A549 treated with RU486 at 1 μM for 4 hours (cell line): ENCODE measurements at places on chromosomes 3 and 15. TPM values are rescaled to one million over a fixed set of nuclear protein-coding genes. Genes with fewer than 3 reads are reported as not detected.

The SGO1 gene
- total RNA-seq: 12.0 to 19.5 TPM (median 15.9 TPM) in 5 replicates

The ISG20 gene
- 33.2 to 45.0 TPM (median 38.8 TPM) in 5 replicates for total RNA-seq

The CFAP100 gene
- not detected in 5 replicates for total RNA-seq

The PLCL2 gene
- 5.4 to 8.1 TPM (median 6.1 TPM) in 5 replicates for total RNA-seq

The MCF2L2 gene
- total RNA-seq: 0.08 to 0.26 TPM (median 0.17 TPM) in 4 of 5 replicates, not detected in the other
